ENCODE measurements at places on chromosomes 13 and 19.
A peak's percentile ranks its signal among the peaks of the same experiment; 100 is the strongest.

DNA sequence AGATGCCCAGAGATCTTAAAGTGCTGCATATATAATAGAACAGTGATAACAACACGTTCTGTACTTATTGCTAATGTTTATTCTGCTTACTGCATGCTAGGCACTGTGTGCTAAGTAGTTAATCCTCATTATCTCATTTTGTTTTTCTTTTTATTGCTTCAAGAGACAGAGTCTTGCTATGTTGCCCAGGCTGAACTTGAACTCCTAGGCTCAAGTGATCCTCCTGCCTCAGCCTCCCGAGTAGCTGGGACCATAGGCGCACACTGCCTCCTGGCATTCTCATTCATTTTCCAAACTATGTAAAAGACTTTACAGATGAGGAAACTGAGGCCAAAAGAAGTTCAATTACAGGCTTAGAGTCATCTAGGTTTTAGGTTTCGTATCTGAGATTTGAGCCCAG lies 548.4 kb downstream of the GPC6 start:
- no peak for DNase-seq

- no peak for DNase-seq
Measured at GRCh38 chr13:44703371-44703770, 127.2 kb upstream of the TSC22D1 start.

DNA sequence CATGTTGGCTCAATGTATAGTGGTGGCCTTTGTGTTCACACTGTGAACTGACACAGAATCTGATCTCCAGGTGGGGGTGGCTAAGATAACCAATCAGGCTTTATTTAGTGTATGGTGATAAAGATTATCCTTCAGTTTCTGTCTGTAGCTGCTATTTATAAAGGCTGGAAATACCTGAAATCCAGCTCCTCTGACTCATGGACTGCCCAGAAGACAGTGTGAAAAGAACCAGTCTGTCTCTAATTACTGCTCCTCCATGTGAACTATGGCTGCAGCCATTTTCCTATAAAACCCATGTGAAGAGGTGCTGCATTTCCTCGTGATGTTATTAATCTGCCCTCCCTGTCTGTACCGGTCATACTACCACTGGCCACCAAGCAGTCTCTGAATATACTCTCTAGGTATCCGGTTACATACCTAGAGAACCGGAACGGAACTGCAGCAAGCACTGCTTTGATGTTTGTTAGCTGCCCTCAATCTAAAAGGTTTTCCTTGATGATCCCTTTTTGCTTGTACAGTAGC lies 238.0 kb downstream of the LHFPL6 start:
- DNase-seq, result no peak

DNA sequence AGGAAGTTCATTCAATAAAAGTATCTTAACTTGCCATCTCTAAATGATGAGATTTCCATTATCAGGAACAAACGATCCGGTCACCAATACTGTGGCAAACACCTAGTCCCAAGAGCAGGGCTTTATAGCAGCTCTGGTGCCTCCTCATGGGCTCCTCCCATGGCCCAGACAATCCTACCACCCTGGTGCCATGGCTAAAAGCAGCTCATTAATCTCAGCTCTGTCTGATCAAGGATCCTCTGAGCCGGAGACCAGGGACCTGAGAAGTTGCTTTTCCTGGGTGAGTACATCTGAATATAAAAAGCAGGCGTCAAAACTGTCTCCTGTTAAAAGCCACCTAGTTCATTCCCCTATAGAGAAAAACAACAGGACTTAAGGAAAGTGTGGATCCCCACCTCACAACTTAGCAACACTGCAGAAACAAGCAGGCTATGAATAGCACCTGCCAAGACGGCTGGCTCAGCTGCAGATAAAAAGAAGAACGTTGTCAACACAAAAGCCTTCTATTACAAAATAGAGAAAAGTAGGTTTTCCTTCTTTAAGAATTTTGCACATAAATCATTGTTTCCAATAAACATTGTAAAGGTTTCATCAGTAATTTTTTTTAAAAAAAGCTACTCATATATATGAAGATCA lies 30.3 kb downstream of the TSHZ3 start:
- DNase-seq, result no peak

DNA sequence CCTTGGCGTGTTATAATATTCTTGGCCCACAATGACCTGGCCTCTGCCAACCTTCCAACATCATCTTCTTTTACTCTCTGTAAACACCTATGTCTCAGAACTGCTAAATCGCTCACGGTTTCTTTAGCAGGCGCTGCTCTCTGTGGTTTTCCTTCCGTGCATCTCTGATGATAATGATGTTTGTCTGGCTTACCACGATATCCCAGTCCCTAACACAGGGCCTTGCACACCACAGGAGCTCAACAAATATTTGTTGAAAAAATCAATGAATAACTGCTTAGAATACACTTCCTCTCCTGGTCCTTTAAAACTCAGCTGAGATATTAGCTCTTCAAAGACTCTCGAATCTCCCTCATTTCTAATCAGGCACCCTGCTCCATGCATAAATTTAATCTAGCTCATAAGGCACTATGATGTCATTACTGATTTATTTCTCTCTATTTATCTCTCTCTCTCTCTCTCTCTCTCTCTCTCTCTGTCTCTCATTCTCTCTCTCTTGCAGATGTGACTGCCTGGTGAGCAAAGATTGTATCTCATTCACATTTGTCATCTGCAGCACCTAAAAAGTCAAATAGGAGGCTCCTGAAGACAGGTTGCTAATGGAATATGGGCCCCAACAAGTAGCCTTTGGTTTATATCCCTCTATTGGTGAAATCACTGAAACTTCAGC lies 206.4 kb downstream of the NHLRC3 start:
- no peak for DNase-seq

DNA sequence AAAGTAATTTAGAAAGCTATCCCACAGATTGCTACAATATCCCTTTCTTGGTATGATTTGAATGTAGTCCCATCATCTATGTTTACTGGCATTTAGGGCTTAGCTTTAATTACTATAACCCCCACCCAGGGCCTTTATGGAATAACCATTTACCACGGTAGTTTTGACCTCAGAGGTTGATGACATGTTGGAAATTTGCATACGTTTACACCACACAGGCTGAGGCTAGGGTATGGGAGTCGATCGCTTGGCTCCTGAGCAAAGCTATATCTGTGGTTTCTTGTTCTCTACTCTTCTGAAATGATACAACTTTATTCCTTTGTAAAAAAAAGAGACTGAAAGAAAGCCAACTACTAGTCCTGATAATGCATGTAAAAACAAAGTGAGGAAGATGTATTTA lies 28.2 kb upstream of the RFC3 start:
- DNase-seq, result no peak

- DNase-seq, result peak; percentile 15
Measured at GRCh38 chr13:44313674-44314073, 60.0 kb upstream of the SERP2 start.

DNA sequence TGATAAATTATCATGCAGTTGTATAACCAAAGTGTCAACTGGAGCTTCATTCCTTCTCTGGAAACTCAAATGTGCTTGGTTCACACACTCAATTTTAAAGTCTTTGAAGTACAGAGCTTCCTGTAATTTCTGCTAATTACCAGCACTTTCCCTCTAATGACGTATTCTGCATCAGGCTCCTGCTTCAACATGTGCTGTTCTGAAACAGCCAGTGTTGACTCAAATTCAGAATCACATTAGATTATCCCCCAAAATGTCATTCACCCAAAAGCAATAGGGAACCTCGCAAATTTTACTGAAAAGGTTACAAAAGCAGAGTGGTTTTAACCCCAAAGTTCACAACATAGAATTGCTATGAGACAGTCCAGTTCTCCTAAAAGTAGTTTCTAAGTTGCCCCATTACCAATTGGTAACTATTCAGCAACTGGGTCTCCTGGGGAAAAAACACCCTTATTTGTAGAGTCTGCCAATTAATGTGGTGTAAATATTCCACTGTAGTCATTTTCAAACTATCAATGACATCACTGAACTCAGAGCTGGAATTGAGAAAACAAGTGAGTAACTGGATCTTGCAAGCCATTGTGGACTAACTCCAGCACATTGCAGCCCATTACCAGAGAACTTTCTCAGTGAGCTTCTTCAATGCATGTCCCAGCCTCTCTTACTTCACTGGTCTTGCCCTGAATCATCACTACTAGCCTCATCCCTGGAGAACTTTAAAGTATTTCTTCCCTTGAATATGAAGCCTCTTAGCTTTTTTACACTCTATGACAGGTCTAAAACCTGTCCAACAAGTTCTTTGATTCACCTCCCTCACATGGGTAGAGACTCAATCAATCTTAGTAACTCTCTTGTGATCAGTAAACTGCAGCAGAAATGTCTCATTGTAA lies 955.4 kb downstream of the EFNB2 start:
- DNase-seq, result no peak
